NCI-H526 (cell line): ENCODE measurements at places on chromosomes 6 and 20.

GRCh38 chr6:8944548-8944947 is 509.2 kb upstream of the SLC35B3 start:
- DNase-seq: no peak

DNA sequence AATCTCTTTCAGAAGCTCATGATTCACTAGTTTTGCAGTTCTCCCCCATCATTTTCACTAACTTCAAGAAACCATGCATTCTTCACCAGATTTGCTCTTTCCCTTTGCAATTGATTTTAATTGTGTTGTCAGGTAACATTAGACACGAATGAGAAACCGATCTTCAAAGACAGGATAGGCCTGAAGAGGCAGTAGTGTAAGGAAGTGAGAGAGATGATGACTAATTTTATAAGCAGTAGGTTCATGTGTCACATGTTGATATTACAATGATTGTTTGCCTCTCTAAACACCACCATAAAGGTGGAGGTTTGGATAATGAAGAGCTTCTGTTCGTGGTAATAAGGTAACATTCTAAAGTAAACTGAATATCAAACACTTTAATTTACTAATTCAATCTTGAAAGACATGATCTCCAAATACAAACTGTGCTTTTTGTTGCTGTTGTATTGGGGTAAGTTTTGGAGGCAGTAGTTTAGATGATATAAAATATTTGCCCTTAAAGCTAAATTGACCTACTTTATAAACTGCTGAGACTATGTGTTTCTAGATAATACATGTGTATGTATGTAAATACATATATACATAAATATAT is 207.2 kb downstream of the PHACTR1 start:
- no peak for DNase-seq

DNA sequence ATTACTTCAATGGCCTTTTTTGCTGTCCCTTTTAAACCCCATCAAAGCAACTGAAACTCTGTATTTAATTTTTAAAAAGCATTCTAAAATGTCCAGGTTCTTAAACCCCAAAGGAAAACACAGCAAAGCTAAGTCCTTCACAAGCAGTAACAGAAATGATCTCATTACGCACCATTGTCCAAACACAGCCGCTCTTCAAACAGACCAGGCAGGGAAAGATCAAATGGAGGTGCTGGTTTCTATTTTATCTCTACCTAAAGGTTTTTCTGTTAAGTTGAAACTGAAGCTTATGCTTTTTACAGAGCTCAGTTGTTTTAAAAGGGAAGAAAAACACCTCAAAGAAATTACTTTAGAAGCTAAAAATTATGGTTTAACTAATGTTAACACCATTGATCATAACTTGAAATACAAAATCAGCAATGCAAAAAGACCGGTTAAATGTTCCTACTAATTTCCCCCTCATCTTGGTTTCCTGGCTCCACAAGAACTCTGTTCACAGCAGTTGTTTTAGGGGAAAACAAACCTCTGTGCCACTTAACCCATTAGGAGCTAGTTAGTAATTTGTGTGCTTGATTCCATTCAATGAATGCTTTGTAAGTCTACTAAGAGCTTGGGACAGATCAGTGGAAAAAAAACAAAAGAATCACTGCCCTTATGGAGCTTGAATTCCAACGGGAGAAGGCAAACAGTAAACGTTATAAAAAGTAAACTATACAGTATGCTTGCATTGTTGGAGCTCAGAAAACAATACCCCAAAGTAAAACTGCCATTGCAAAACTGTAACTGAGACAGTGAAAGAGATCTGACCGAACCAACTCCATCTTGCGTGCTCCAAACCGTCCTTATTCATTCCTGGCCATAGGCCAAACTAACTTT is 87.4 kb downstream of the CD24 start:
- no peak for DNase-seq

- DNase-seq: peak; percentile 53
Observed at GRCh38 chr6:32154514-32155161, 697 bp downstream of the PPT2 start.

GRCh38 chr6:148440877-148441453 is 98.3 kb downstream of the SASH1 start:
- DNase-seq: peak; percentile 12

DNA sequence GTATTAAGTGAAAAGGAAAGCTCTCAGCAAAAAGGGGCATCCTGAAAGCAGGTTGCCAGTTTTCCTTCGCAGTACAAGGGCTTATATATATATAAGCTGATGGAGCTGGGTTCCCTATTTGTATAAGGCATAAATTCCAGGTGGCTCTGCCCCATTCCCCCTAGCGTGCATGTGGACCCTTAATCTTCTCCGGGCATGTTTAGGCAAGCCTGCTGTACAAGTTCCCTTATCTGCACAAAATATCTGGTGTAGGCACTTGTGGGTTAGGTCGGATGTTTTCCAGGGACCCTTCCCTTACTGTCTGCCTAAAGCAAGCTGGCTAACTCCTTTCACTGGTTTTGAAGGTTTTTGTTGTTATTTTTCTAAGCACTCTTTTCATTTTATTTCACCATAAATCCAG is 140.7 kb downstream of the FUT9 start:
- DNase-seq: peak; percentile 5

DNA sequence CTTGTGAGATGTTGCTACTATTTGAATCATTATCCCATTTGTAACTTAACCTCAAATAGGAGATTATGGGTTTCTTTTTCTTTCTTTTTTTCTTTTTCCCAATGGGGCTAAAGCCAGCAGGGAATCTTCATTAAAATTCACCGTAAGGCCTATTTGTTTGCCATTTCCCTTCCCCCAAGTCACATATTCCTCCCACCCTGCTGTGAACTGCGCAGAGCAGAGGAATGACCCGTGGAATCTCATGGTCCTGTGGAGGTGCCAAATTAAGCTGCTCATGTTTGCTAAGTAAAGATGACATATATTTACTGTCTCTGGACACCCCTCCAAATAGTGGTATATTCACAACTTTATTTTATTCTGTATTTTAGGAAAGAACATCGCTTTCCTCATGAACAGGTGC is 699.3 kb downstream of the RNF144B start:
- no peak for DNase-seq

DNA sequence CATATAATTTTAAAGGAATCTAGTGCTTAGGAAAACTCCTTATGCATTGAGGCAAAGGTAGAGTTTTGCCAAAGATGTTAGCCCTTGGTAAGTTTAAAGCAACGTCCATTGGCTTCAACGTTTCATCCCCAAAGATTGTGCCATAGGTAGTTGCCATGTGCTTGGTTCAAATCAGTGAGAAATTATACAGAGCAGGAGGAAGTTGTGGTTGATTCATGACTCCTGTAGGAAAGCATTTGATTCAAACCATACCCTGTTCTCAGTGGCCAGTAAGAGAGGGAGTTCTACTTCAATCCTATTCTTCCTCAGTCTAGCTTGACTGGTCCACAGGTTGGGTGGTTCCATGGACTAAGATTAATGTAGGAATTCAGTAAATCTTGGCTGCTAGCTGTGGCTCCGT is 535.6 kb downstream of the QKI start:
- no peak for DNase-seq

- no peak for DNase-seq
Observed at GRCh38 chr20:57947421-57948179, 237.8 kb upstream of the PMEPA1 start.

- no peak for DNase-seq
Observed at GRCh38 chr6:130113201-130113710, 94.9 kb downstream of the L3MBTL3 start.

- DNase-seq: no peak
Observed at GRCh38 chr20:64064145-64064698, 1.2 kb downstream of the TCEA2 start.

DNA sequence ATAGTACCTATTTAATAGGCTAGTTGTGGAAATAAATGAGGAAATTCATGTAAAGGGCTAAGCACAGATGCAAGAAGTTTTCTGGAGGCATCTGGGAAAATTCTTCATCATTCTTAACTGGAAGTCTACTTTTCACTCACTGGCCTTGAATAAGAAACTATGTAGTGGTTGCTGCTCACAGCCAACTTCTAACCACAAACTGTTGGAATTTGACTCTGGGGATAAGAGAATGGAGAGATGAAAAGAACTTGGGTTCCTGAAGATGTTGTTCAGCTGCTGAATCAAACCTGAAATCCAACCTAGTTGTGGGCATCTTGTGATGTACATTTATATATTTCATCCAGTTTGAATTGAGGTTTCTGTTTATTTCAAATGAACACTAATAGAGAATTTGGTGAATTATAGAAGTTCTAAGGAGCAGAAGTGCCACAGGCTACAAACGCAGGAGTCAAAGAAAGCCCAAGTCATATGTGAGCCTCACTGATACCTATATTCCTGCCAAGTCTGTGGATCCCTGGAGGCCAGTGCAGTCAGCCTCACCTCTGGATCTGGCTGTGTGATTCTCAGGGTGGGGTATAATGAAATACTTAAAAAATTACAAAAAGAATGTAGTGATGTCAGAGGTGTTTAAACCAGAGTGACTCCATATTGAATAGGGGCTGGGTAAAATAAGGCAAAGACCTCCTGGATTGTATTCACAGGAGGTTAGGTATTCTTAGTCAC is 18.7 kb upstream of the MEI4 start:
- DNase-seq: no peak

- peak; percentile 74 for DNase-seq
Observed at GRCh38 chr6:16238963-16239797, 793 bp downstream of the GMPR start.

DNA sequence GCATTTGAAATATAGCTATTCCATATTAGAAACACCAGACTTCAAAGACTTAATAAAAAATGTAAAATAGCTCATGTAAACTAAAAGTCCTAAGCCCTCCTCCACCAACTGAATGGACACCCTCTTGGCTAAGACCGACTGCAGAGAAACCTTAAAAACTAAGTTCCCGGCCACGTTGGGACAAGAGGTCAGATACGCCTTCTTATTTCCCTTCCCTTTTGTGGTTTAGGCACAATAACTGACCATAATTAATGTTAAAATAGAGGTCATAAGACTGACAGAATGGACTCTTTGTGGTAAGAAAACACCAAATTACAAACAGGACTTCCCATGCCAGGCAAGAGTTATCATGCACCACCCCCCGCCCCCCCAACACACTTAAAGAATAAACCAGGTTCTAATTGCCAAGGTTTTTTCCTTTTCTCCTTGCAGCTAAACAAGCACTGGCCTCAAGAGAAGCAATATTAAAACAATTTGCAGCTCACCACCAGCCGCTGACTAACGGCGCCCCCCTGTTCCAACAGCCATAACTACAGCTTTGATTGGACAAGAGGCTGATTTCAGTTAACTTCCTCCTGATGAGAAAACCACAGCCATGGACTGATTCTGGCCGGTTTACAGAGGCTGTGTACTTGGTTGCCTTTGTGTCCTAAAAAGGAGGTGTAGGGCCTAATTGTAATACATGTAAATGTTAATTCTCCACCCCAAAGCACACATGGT is 10.7 kb upstream of the LAMP5 start:
- no peak for DNase-seq

DNA sequence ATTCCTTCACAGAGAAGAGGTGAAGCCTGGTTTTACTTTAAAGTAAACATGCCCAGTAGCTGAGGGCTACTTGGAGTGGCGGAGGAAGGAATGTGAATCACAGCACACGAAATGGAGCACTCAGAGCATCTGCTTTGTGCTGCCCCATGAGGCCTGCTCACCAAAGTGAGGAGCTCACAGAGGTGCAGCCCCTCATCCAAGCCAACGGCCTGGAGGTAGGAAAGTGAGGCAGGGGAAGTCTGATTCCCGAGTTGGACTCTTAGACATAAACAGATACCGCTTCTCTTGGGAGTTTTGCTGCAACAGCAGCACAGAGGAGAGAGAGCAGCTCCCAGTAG is 3.6 kb downstream of the YTHDF1 start:
- no peak for DNase-seq

- no peak for DNase-seq
Observed at GRCh38 chr6:167930295-167930694, 67.2 kb upstream of the KIF25 start.

GRCh38 chr20:49397525-49397924 is 84.9 kb downstream of the KCNB1 start:
- no peak for DNase-seq

DNA sequence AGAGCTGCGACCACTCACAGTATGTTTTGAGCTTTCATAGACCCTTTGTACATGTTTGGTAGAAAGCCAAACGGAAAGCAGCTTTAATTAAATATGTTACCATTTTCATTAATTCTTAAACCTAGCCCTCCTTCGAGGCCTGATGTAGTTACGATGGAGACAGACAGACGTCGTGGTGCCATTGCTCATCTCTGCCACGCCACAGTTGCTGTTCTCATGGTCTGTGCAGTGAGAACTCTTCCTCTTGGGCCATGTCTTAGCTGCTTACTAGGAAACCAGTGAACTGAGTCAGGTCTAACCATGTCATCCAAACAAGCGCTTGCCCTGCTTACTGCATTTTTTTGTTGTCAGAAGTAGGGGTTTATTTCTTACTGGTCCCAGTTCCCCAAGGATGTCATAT is 62.8 kb downstream of the SNX9 start:
- no peak for DNase-seq

DNA sequence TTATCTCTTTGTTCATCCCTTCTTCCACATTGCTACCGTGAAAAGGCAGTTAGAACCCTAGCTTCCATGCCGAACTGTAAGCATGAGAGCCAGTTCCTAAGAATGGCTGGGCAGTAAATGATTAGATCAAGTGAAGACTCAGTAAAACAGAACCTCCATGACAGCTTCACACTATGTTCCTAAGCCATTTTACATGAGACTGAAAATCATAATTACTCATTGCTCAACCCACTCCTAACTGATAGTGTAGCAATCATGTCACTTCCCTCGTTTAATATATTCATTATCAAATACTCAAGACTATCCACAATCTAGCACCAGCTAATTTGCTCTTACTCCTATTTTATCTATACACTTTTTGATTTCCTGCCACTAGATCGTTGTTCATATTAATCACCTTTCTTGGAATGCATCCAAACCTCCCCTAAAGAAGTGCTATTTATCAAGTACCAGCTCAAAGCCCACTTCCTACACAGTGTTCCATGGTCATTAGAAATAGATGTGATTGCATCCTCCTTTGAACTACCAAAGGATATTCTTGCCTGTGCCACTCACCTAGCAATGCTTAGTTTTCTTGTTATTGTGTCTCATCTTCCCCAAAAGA is 6.0 kb downstream of the TMEM30A start:
- no peak for DNase-seq

DNA sequence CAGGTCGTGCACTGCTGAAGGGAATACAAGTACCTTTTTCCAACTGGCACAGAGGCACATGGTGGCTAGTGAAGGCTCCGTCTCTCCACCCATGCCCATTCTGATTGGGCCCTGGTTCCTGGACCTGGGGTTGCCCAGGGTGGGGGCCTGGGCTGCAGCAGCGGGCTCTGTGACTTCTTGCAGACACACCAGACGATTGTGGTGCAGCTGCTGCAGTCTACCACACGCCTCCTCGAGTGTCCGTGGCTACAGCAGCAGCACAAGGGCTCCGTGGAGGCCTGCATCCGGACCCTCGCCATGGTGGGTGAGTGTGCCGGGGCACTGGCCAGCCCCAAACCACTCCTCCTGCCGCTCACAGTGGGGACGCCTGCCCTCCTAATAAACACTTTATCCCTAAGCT is 29.2 kb downstream of the UQCC2 start:
- no peak for DNase-seq

GRCh38 chr6:37319856-37320480 is 33.8 kb upstream of the RNF8 start:
- DNase-seq: no peak
